ENCODE measurements at places on chromosomes 6 and 20.

- DNase-seq = no peak
These were observed 298.2 kb downstream of the SAMD5 start for GRCh38 chr6:147806697-147807096.

DNA sequence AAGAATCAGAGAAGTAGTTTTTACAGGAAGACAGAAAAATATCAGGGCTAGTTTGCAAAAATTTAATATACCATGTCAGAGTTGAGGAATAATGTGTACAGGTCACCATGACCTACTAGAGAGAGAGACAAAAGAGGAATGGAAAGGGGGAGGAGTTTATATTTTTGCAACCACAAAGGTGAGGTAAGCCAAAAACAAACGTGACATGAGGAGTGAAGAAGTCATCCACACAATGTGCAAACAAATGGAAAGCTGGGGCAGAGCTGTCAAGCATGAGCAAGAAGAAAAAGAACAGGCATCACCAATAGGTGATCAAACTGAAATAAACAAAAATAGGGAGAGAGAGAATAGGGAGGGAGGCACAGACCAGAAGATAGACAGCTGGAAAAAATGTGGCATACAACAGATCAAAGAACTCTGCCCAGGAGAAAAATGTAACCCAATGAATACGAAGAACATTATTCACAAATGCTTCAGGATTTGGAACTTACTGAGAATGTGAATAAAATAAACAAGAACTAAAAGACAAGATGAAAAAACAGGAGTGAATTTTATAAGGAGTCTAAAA is 15.5 kb downstream of the RARS2 start:
- no peak for DNase-seq

- no peak for DNase-seq
These were observed 50.4 kb upstream of the TLDC2 start for GRCh38 chr20:36825385-36826104.

DNA sequence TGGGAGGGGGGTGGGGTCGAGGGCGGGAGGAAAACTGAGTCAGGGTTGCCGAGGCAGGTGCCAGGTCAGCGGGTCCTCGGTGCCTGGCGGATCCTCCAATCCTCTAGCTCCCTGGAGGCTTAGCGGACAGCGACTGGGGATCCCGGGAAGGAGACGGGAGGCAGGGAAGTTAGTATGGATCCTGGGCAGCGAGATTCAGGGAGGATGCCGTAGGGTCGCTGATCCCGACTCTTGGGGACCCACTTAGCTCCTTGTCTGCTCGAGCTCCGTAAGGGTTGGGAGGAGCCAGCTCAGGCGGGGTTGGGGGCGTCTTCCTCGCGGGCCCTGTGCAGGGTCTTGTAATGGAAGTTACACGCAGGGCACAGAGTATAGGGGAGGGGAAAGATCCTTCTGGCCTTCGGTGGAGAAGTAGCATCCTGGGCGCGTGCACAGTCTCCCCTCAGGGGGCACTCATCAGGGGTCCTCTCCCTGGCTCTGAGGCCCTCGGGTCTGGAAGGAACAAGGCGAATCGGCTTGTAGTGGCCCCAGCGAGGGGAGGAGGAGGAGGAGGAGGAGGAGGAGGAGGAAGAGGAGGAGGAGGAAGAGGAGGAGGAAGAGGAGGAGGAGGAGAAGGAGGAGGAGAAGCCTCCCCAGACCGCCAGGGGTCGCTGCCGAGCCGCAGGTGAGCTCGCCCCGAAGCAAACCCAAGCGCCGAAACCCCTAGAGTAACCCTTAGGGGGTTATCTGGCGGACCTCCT is 6.4 kb upstream of the SLC12A5 start:
- peak; percentile 75 for DNase-seq

GRCh38 chr20:11544029-11544678 is 373.5 kb upstream of the BTBD3 start:
- peak; percentile 4 for DNase-seq

- no peak for DNase-seq
These were observed 10.2 kb upstream of the PEX7 start for GRCh38 chr6:136812174-136812573.

DNA sequence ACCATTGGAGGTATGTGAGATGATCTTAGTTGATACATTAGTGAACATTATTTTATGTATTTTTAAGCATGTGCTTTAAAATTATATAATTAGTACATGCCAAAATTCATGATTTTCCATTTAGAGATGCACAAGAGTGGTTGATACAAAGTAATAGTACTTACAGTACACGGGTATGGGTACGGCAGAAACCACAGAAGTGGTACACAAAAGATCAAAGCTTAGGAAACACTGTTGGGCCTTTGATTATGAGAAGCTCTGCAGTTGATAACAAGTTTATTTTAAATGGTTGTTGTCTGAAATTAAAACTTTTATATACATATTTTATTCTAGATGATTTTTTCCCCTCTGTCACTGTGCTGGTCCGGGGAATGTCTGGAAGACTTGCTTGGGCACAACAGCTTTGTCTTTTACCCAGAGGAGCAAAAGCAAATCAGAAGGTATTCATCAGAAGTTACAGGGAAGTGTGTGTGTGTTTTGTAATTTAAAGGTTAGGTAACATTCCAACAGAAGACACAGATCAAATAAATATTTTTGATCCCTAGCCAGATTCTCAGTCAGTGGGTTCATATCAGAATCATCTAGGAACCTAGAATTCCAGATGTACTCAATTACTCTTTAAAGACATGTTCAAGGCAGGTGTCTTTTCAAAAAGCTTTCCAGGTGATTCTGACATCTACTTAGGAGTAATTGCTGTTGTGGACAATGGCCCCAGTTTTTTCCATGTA is 32.5 kb upstream of the ADIG start:
- no peak for DNase-seq

GRCh38 chr6:22499815-22500214 is 69.6 kb upstream of the HDGFL1 start:
- DNase-seq = no peak

GRCh38 chr20:26243731-26244130 is 547.1 kb upstream of the ZNF337 start:
- DNase-seq = no peak

DNA sequence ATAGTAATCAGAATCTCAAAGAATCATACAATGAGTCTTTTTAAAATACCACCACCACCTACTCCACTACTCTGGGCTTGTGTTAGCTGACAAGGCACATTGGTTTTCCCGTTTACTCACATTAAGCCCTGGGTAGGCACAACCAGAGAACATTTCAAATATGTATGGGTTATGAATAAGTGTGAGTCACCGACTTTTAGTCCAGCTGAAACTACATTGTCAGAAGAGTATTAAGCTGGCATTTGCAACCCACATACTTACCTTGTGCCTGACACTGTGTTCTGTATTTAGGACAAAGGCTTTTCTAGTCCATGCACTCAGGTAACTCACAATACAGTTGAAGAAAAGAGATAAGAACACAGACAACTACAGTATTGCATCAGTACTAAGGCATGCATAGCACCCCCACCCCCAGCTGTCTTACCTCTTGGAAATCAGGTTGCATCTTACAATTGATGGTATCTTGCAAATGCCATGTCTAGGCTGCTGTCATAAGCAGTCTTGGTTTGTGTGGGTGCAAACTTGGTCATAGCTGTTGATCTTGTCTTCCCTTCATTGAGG is 40.3 kb upstream of the AHI1 start:
- no peak for DNase-seq

- no peak for DNase-seq
These were observed 18.3 kb downstream of the DDX27 start for GRCh38 chr20:49237531-49237930.

GRCh38 chr6:68233623-68234022 is 401.5 kb upstream of the ADGRB3 start:
- DNase-seq = no peak

DNA sequence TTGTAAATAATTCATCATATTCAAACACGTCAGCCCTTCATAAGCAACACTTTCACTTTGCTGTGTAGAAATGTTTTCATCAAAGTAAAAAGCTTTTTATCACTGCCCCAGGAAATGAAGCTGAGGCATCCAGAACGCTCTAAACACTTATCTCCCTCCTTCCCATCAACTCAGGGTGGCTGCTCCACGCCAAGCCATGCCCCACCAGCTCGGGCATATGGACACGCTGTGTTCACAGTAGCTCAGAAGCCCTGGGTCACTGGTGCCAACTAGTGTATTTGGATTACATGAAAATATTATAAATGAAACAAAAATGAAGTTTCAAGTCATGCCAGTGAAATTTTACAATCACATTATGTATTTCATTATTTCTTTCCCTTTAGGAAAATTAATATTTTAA is 10.3 kb downstream of the PDE10A start:
- DNase-seq = no peak

DNA sequence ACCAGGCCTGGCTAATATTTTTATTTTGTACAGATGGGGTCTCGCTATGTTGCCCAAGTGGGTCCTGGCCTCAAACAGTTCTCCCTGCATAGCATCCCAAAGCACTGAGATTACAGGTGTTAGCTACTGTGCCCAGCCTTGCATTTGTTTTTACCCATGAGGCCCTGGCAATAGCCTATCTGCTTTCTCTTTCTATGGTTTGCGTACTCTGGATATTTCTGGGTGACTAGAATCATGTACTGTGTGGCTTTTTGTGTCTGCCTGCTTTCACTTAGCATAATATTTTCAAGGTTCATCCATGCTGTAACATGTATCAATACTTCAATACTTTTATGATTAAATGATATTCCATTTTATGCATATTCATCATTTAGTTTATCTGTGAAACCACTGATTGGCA is 451.7 kb downstream of the GRIK2 start:
- no peak for DNase-seq

- DNase-seq = no peak
These were observed 620.4 kb upstream of the MANEA start for GRCh38 chr6:94956910-94957309.

DNA sequence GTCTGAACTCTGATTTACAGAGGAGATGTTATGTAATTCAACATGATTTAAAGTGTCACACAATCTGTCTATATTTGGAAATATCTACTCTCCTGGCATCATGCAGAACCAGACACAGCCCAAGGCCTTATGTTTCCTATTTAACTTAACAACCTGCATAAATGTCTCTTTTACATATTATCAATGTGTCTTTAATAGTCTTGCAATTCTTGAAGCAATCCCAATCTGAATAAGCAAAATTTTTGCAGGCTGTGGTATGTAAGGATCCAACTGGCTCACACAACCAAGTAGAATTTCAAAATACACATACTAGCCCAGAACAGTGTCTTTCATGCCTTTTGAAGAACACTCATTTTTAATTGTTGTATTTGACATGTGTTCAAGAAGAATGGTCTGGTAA is 443.2 kb downstream of the MAFB start:
- DNase-seq = no peak

- DNase-seq = peak; percentile 32
These were observed 71.4 kb downstream of the ARID1B start for GRCh38 chr6:156848533-156848932.

DNA sequence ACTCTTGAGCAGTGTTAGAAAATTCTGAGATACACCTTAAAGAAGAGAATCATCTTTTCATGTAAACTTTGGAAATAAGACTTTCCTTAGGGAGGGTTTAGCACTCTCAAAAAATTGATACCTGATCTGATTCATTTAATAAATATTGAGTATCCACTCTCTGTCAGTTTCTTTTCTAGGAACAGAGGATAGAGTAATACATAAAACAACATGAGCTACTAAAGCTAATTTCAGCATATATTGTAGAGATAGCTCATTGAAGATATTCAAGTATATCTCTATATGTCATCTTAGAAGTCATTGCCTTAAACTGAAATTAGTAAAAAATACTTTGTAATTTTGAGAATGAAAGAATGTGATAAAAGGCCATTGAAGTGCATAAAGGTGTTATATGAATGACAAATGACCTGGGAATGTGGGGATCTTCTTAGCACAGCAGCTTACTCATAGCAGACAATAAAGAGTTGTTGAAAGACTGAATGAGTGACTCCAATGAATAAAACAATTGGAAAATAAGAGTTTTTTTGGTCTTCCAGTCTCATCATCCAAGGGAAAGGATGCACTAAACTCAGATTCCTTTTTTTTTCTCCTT is 29.2 kb downstream of the RHAG start:
- DNase-seq = no peak

DNA sequence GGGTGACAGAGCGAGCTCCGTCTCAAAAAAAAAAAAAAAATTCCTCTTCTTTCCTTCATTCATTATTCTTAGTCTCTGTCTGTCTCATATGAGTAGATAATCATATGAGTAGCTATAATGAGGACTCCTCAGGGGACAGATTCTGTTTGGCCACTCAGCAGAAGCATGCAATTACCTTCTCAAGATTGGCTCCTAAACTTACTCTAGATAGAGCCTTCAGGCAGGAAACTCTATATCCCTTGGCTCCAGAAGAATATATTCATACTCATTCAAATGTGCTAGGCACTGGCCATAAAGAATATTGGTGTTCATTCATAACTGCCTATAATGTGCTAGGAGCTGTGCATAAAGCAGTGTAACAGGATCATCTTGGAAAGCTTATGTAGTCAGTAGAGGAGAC is 2.2 kb upstream of the ACAT2 start:
- no peak for DNase-seq

GRCh38 chr6:169848946-169849345 is 97.5 kb downstream of the ERMARD start:
- no peak for DNase-seq

DNA sequence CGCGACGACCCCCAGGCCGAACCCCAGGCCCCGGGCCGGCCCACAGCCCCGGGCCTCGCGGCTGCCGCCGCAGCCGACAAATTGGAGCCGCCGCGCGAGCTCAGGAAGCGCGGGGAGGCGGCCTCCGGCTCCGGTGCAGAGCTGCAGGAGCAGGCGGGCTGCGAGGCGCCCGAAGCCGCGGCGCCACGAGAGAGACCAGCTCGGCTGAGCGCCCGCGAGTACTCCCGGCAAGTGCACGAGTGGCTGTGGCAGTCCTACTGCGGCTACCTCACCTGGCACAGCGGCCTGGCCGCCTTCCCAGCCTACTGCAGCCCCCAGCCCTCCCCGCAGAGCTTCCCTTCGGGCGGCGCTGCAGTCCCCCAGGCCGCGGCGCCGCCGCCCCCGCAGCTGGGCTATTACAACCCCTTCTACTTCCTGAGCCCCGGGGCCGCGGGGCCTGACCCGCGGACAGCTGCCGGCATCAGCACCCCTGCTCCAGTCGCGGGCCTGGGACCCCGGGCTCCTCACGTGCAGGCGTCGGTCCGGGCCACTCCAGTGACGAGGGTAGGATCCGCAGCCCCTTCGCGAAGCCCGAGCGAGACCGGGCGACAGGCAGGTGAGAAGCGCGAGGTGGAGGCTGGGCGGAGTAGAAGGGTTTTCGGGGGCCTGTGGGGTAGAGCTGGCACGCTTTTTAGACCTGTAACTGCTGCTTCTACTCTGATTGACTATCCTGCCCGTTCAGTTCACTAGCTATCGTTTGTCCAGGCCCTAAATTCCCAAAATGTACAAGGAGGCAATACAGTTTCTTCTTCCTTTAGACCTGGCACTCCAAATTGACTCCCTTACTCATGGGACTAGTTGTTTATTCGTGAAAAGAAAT is 654 bp downstream of the FAM8A1 start:
- DNase-seq = peak; percentile 35

GRCh38 chr6:16657768-16658167 is 103.5 kb downstream of the ATXN1 start:
- DNase-seq = no peak
